ENCODE measurements at places on chromosomes 11 and 22.

GRCh38 chr11:35346472-35347156, 72.7 kb downstream of the SLC1A2 start:
- DNase-seq: no peak

GRCh38 chr11:110079726-110080125, 13.5 kb upstream of the ZC3H12C start:
- no peak for DNase-seq

- DNase-seq: no peak
Measured at GRCh38 chr22:35158336-35158735, 92.4 kb downstream of the ISX start.

- peak; percentile 57 for DNase-seq
Measured at GRCh38 chr11:114036147-114036811, 23.2 kb upstream of the ZBTB16 start.

DNA sequence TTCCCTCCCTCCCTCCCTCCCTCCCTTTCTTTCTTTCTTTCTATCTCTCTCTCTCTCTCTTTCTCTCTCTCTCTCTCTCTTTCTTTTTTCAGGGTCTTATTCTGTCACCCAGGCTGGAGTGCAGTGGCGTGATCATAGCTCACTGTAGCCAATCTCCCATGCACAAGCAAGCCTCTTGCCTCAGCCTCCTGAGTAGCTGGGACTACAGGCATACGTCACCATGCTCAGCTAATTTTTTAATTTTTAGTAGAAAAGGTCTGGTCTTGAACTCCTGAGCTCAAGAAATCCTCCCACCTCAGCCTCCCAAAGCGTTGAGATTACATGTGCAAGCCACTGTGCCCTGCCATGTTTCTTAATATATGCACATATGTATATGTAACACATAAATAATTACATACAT, 19.0 kb downstream of the TSKU start:
- no peak for DNase-seq

DNA sequence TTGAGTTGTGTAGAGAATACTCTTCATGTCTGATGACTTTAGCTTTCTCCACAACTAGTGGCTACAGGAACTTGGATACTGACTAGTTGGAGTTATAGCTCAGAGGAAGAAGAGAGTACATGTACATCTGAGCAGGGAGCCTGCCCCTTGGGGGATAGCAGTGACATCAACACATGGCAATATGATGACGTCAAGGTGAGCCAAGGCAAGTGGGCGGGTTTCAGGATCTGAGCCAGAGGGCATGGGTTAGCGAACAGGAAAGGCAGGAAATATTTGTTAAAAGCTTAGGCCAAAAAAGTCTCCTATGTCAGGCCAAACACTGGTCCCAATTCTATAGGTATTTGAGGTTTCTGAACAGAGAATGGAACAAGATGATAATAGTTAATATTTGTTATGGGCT, 42.0 kb upstream of the HORMAD2 start:
- DNase-seq: no peak

DNA sequence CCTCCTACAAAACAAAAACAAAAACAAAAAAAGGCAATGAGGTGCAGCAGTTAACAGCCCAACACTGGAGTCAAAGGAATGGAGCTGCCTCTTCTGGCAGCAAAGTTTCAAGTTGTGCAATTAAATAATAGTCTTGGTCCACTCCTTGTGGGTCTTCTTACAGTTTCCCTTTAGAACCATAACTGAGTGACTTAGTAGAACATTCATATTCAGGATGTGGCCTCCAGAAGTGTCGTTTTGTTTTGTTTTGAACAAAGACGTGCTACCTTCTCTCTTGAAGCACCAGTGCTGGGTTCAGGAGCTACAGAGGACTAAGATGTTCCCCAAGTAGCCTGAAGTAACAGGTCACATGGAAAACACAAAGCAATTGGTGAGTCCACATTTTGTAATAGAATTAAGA, 2.0 kb upstream of the JAML start:
- no peak for DNase-seq

GRCh38 chr22:46941968-46942798, 179.7 kb downstream of the TBC1D22A start:
- DNase-seq: no peak

GRCh38 chr11:116240710-116241109, 532.1 kb downstream of the BUD13 start:
- no peak for DNase-seq

GRCh38 chr11:28547321-28547741, 439.1 kb downstream of the METTL15 start:
- no peak for DNase-seq

GRCh38 chr11:3178349-3178748, 13.2 kb upstream of the OSBPL5 start:
- DNase-seq: no peak

DNA sequence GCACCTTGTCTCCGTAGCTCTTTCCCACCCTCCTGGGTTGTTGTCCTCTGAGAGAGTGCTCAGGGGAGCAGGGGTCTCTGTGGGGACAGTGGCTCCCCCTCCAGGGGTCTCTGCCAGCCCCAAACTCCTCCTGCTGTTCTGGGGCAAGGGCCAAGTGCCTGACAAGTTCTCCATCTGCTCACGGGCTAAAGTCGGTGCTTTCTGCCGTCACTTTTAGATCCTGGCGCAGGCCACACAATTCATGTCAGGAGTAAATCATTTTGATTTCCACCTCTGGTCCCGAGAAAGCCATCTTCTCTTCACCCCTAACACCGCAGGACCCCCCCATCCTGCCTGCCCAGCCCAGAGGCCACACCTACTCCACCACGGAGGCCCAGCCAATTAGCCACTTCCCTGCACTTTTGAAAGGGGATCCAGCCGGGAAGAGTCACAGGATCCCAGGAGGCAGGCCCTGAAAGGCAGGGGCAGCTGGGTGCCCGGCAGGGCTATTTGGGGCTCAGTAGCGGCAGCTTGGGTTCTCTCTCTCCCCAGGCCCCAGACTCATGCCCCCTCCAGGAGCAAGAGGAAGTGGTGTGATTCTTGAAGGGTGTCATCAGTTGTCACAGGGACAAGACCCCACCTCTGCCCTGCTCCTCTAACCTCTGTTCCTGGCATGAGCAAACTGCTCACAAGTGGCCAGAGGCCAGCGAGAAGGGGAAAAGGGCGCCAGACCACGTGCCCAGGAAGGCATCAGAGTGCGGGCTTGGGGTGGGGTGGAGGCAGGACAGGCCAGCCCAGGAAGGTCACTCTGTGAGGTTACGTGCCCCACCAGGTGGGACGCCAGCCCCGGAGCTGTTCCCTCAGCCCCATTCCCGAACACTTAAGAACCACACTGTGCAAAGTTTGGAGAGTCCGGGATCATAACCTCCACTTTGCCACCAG, 1.3 kb downstream of the MACROD1 start:
- DNase-seq: no peak

DNA sequence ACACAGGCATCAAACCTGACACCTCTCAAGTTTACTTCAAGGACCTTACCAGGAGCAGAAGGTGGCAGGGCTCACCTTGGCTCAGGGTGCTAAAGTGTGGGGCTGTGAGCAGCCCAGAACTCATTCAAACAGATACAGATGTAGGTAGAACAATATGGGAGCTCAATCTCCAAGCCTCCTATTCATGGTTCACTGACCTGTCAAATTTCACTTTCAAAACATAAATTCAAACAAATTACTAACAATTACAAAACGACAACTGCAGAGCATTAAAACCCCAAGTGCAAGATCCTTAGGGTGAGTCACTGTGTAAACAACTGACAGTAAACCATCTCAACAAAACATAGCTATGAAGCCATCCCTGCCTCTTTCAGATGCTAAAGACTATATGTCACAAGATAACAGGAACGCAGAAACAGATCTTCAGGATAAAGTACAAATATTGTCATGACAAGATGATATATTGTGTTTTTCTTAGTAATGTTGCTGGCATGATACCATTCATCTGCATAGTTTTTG, 303.5 kb upstream of the ANO3 start:
- no peak for DNase-seq

DNA sequence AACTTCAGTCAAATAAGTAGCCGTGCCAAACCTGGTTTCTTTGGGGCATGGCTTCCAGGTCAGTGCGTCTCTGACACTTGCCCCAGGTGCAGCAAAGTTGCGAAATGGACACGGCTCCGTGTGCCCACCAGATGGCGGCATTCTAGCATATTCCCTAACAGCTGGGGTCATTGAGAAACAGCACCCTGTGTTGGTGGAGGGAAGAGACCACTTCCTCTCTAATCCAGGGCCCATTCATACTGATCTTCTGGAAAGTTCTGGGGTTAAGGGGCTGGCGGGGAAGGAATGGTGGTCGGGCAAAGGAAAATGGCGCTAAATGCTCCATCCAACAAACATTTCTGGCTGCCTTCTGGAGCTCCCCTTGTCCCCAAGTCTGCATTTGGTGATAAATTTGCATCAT, 141.2 kb upstream of the TIMP3 start:
- peak; percentile 52 for DNase-seq

DNA sequence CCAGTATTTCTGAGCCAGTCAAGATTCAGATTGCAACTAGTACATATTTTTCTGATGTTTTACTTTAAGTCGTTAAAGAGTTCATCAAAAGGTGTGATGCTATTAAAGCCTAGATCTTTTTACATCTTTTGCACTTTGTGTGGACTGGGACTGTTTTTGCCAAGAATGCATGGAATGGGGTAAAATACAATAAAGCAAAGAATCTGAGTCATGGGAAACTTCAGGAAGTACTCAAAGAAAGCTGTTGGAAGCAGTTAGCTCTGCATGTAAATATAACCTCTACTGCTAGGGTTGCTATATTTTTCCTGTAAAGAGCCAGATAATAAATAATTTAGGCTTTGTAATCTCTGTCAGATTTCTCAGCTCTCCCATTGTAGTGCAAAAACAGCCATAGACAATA, 20.9 kb downstream of the ATXN10 start:
- DNase-seq: no peak

GRCh38 chr11:128575961-128576350, 11.4 kb downstream of the ETS1 start:
- no peak for DNase-seq

DNA sequence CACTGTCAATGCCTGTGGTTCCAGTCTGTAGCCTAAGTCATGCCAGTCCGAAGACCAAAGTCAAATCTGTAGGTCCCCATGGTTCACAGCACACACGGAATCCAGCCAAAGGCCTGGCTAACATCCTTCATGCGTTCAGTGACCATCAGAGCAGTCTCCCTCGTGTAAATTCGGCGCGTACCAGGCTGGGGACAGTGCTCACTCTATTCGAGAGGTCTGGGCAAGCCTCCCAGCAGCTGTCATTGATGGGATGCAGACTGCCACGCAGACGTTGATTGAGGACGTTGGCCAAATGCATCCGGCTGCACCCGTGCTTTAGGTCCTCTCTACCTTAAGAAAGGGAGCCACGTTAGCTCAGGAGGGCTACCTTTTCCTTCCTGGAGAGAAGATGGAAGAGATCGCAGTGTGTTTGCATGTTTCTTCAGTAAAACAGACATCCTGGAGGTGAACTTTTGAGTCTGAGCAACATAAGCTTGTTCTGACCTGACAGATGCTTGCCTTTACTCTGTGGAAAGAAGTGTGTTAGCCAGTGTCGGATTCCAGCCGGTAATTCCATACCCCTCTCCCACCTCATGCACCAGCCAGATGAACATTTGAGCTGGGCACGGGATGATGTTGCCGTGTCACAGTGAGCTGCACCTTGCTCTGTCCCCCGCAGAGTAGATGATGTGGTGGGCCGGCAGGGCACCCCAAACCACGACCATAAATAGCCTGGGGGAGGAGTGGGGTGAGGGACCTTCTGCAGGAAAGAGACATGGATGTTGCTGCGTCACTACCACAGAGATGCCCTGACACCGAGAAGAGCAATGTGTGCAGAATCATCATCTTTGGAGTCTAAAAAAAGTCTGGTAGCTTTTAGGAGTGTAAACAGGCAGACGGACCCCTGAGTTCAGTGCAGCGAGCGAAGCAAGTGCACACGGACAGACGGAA, 12.2 kb downstream of the CTTN start:
- no peak for DNase-seq

GRCh38 chr11:6321961-6322362, 1.7 kb upstream of the CAVIN3 start:
- peak; percentile 21 for DNase-seq

- no peak for DNase-seq
Measured at GRCh38 chr11:95575517-95575916, 214.1 kb downstream of the FAM76B start.

DNA sequence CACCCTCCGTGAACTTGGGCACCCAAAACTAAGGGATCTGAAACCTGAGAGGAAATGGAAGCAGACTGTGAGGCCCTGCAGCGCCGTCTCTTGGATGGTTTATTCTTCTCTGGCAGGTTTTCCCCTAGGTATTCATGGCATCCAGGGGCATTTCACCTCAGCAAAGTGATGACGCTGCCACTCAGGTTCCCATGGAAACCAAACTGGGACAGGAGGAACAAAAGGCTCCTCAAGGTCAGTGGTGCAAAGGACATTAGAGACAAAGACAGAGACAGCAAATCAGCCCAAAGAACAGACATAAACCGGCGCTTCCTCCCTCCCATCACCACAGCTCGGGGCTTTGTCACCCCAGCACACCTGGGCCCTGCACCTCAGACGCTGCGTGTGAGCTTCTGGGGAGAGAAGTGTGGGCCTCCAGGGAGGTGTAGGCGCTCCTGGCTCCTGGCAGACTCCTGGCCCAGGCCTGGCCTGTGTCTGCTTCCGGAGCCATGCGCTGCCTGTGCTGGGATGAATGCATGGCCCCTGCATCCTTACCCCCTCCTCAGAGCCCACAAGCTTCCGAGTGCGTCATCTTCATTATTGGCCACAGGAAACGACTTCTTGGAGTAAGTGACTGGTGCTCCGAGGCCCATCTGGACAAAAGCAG, 5.9 kb downstream of the TP53AIP1 start:
- no peak for DNase-seq

GRCh38 chr22:23193196-23193827, 13.0 kb downstream of the BCR start:
- no peak for DNase-seq

DNA sequence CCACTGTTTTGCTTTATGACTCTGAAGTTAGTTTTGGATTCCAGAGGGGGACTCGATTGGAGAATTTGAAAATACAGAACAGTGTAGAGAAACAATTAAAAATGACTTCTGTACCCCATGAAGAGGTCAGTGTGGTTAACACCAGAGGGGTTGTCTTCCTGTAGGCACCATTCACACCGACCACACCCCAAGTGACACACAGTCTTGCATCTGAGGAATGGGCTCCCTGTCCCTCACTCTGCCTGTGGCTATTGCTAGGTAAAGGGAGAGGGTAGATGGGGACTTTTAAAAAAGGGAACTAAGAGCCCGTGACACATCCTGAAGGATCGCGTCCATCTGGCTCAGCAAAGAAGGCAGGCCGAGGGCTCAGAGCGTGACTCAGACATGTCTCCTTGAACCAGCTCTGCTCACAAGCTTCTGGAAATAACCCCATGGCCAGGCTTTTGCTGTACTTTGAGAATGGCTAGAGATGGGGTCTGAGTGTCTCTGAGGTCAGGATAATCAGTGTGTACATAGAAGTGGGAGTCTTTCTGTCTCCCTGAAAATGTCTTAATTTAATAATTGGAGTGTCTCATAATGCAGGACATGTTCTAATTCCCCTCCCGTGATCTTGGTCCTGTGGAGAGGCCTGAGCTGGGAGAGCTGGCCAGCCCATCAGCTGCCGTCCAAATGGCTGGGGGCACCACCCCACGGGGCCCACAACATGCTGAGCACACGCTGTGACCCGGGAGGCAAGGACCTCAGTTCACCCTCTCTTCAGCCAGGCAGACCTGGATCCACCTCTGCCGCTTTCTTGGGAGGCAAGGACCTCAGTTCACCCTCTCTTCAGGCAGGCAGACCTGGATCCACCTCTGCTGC, 39.3 kb downstream of the SGSM1 start:
- DNase-seq: no peak

GRCh38 chr11:63478896-63479295, 12.1 kb downstream of the PLAAT5 start:
- DNase-seq: peak; percentile 44

Measured in activated T-cell treated with anti-CD3 and anti-CD28 coated beads, Interleukin-2, amount 50 U/mL, for 72 hours (primary cell).